ENCODE measurements at places on chromosomes 16 and 17. TPM values are rescaled to one million over a fixed set of nuclear protein-coding genes. Genes with fewer than 3 reads are reported as not detected.

Gene C16orf54
- 1.4 TPM for total RNA-seq

Gene OR2C1
- 1.3 TPM for total RNA-seq

Gene ENPP7
- 4.4 TPM for total RNA-seq

Gene RANGRF
- 13.3 TPM for total RNA-seq

Gene GPR139
- total RNA-seq: not detected

Gene LAT
- 5.4 TPM for total RNA-seq

Gene GH1
- total RNA-seq: not detected

Gene CORO6
- 21.8 TPM for total RNA-seq

Gene TBC1D3E
- total RNA-seq: not detected

Gene RARA
- total RNA-seq: 40.4 TPM

Gene CRHR1
- 0.23 TPM for total RNA-seq

Gene ZNF598
- total RNA-seq: 20.9 TPM

Gene CHST6
- total RNA-seq: 1.1 TPM

Gene EPX
- 1.3 TPM for total RNA-seq

Gene KCNJ2
- total RNA-seq: 12.1 TPM

Gene MGAT5B
- total RNA-seq: 1.5 TPM

Gene TBC1D3H
- not detected for total RNA-seq

Gene PRAC2
- not detected for total RNA-seq

Gene SLC13A5
- total RNA-seq: 2.0 TPM

Gene FOXO3B
- total RNA-seq: 11.3 TPM

Gene KRTAP16-1
- not detected for total RNA-seq

Gene EFNB3
- 8.7 TPM for total RNA-seq

Gene JPH3
- 0.53 TPM for total RNA-seq

Gene KRTAP1-1
- not detected for total RNA-seq

Gene KRTAP9-4
- not detected for total RNA-seq

Gene ZNF205
- 19.0 TPM for total RNA-seq

Gene NEUROD2
- not detected for total RNA-seq

Gene CCDC200
- total RNA-seq: not detected

Gene MMP25
- 4.4 TPM for total RNA-seq

Gene PLD6
- 4.6 TPM for total RNA-seq

Gene KRT28
- not detected for total RNA-seq

Gene ABAT
- total RNA-seq: 29.8 TPM

Gene CFAP119
- 7.0 TPM for total RNA-seq

Gene NCOR1
- total RNA-seq: 154 TPM

Gene ABI3
- 5.5 TPM for total RNA-seq

Gene CD19
- 1.6 TPM for total RNA-seq

Gene BCL6B
- total RNA-seq: 20.3 TPM

Gene TSNAXIP1
- total RNA-seq: 5.4 TPM

Gene ALOX15B
- total RNA-seq: 0.99 TPM

Gene TEKT1
- total RNA-seq: 0.70 TPM

Gene RETREG3
- 65.3 TPM for total RNA-seq

Gene ITGA2B
- 9.3 TPM for total RNA-seq

Gene MMP15
- total RNA-seq: 20.7 TPM

Gene TERB1
- total RNA-seq: not detected

Gene BOLA2B
- total RNA-seq: 11.4 TPM

Gene GSG1L
- 0.82 TPM for total RNA-seq

Gene SLFN12L
- 0.58 TPM for total RNA-seq

Gene HOXB8
- 64.8 TPM for total RNA-seq

Data from metanephros (tissue), 2 donors.